A549 treated with DMSO at 1 μM for 4 hours (cell line): ENCODE measurements at places on chromosomes 3 and 15. TPM values are rescaled to one million over a fixed set of nuclear protein-coding genes. Genes with fewer than 3 reads are reported as not detected.

The MOBP gene
- total RNA-seq: 0.02 to 0.28 TPM (median 0.07 TPM) in 3 of 5 replicates, not detected in the others

The XCR1 gene
- total RNA-seq: not detected in 5 replicates

The NCKIPSD gene
- total RNA-seq: 6.6 to 10.6 TPM (median 9.0 TPM) in 5 replicates

The ADAMTS9 gene
- 0.54 to 0.78 TPM (median 0.59 TPM) in 5 replicates for total RNA-seq

The NR2E3 gene
- total RNA-seq: 0.13 to 0.36 TPM (median 0.18 TPM) in 5 replicates

The SERP1 gene
- total RNA-seq: 45.7 to 106 TPM (median 90.4 TPM) in 5 replicates

The AGBL1 gene
- total RNA-seq: not detected in 5 replicates

The RLBP1 gene
- not detected in 5 replicates for total RNA-seq

The EPHB3 gene
- total RNA-seq: 0.30 to 0.95 TPM (median 0.37 TPM) in 5 replicates

The SI gene
- not detected in 5 replicates for total RNA-seq

The NTRK3 gene
- total RNA-seq: 19.2 to 25.6 TPM (median 21.1 TPM) in 5 replicates

The STAB1 gene
- not detected in 5 replicates for total RNA-seq

The OR5AC2 gene
- total RNA-seq: not detected in 5 replicates

The EPHA6 gene
- 0.09 to 0.20 TPM (median 0.11 TPM) in 5 replicates for total RNA-seq

The STIMATE gene
- 8.5 to 10.0 TPM (median 9.4 TPM) in 5 replicates for total RNA-seq

The QARS1 gene
- total RNA-seq: 136 to 172 TPM (median 143 TPM) in 5 replicates

The CACNA2D2 gene
- total RNA-seq: 0.36 to 0.78 TPM (median 0.42 TPM) in 5 replicates

The CCR9 gene
- total RNA-seq: not detected in 5 replicates

The MUC13 gene
- 6.8 to 8.4 TPM (median 7.8 TPM) in 5 replicates for total RNA-seq

The C3orf80 gene
- 1.8 to 2.7 TPM (median 1.9 TPM) in 5 replicates for total RNA-seq

The TLR9 gene
- 0.06 TPM in 1 of 5 replicates, not detected in the others for total RNA-seq

The CP gene
- total RNA-seq: 3.8 to 7.8 TPM (median 6.4 TPM) in 5 replicates

The PLSCR5 gene
- total RNA-seq: not detected in 5 replicates

The CHST2 gene
- total RNA-seq: 0.57 to 1.1 TPM (median 0.81 TPM) in 5 replicates

The ANKRD63 gene
- 0.11 to 0.28 TPM (median 0.20 TPM) in 5 replicates for total RNA-seq

The DOCK3 gene
- total RNA-seq: 0.37 to 0.50 TPM (median 0.43 TPM) in 5 replicates

The MAP3K13 gene
- 13.0 to 15.0 TPM (median 14.5 TPM) in 5 replicates for total RNA-seq

The CCK gene
- 1.4 to 2.2 TPM (median 1.6 TPM) in 5 replicates for total RNA-seq

The SYNPR gene
- not detected in 5 replicates for total RNA-seq

The MUC20 gene
- 0.36 to 1.1 TPM (median 0.57 TPM) in 5 replicates for total RNA-seq

The CPNE4 gene
- total RNA-seq: 1.8 to 5.8 TPM (median 5.0 TPM) in 5 replicates

The SECISBP2L gene
- 6.2 to 10.4 TPM (median 8.7 TPM) in 5 replicates for total RNA-seq

The SLITRK3 gene
- not detected in 5 replicates for total RNA-seq

The OIP5 gene
- 13.9 to 15.3 TPM (median 14.6 TPM) in 5 replicates for total RNA-seq

The OCA2 gene
- 0.07 to 0.39 TPM (median 0.10 TPM) in 5 replicates for total RNA-seq

The PLIN1 gene
- 0.05 to 0.17 TPM (median 0.08 TPM) in 4 of 5 replicates, not detected in the other for total RNA-seq

The GOLGA8O gene
- 0.19 to 0.54 TPM (median 0.33 TPM) in 5 replicates for total RNA-seq

The TPRG1 gene
- total RNA-seq: 0.14 to 0.55 TPM (median 0.24 TPM) in 5 replicates

The ITPKA gene
- 1.1 to 1.9 TPM (median 1.4 TPM) in 5 replicates for total RNA-seq

The REC114 gene
- not detected in 5 replicates for total RNA-seq

The GOLGA8M gene
- not detected in 5 replicates for total RNA-seq

The SLC9C1 gene
- not detected in 5 replicates for total RNA-seq
